ENCODE measurements at places on chromosomes 6 and 20.
A peak's percentile ranks its signal among the peaks of the same experiment; 100 is the strongest.

DNA sequence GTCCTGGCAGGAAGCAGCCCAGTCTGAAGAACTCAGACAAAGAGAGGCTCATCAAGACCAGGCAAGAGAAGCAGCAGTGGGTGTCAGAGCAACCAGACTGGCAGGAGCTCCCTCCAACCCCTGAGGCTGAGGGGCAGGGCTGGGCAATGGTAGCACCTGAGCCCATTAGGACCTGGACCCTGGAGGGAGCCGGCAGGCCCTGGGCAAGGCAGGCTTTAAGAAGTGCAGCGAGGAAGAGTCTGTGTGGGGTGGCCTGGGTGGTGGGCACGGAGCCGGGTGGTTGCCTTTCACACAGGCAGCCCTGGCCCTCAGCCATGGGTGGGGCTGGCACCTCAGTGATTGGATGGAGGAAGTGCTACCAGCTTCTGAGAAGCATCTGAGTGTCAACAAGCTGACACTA is 33.1 kb upstream of the IRF4 start:
- no peak for DNase-seq

DNA sequence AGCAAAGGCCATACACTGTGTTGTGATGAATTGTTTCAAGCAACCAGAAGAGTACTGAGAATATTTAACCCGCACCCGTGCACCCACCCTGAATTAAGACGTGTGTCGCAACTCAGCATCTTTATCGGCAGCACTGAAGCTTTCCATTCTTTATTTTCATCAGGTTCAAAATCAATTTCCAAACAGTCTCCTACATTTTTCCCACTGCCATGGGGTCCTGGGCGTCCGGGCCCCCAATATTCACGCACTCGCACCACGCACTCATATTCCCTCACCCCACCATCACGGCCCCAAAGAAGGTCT is 1.8 kb downstream of the LTB start:
- no peak for DNase-seq

- DNase-seq, result no peak
Observed at GRCh38 chr6:129312880-129313279, 397.1 kb downstream of the ARHGAP18 start.

DNA sequence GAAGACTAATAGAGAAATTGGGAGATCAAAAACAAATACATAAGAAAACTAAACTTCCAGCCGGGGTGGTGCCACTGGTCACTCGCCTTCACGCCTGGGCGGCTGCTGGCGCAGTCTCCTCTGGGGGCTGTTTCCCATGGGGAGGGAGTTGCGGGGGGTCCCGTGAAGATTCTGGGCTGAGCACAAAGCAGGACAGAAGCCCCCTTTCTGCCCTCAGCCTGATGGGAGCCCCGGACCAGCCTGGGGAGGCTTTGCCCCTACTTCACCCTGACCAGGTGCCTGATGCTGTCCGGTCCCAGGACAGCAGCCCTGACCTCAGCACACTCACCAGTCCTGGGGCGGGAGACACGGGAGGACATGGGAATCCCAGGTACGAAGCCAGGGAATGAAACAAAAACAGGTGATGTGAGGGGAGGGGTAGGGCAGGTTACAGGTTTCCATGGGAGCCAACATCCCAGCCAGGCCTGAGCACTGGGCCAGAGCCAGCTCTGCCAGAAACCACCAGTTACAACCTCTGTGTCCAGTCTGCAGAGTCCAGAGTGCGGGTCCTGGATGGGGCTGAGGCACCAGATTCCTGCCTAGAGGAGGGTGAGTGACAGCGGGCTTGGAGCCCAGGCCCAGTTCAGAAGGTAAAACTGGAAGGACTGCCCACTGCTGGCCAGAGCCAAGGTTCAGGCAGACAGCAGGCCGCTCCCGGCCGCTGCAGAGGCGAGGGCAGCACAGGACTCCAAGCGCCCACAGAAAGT is 326.4 kb downstream of the TAF4 start:
- DNase-seq, result no peak

- peak; percentile 76 for DNase-seq
Observed at GRCh38 chr6:42898891-42899361, 16.9 kb upstream of the PTCRA start.

DNA sequence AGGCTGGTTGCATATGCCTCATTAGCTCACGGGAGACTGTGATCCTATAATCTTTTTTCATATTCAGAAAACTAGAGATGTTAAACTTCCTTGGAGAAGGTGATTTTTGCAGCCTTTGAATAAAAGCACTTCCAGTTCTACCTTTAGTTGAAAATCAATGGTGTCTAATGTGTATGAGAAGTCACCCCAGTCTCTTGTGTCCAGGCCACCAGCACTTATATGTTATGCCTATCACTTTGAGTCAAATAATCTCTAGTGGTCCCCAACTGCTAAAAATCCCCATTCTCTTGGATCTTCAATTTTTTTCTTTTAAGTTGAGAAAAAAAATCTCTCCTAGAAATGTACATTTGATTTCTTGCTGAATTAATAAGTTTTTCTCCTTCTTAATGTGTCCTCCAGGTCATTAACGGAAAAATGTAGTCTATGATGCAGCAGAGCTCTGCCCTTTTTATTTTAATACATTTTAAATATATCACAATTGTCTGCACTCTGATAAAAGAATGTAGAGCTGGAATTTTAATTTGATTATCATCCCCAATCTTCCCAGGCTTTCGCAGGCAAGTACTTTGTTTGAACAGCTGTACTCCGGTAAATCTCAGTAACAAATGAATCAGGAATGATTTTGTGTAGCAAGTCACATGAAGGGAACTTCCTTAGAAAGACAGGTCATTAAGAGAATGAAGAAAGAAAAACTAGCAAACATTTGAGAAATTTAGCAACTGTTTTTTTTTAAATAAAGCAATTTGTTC is 147.0 kb downstream of the SOX4 start:
- DNase-seq, result no peak

GRCh38 chr20:63230800-63231268 is 4.9 kb upstream of the BIRC7 start:
- peak; percentile 73 for DNase-seq

DNA sequence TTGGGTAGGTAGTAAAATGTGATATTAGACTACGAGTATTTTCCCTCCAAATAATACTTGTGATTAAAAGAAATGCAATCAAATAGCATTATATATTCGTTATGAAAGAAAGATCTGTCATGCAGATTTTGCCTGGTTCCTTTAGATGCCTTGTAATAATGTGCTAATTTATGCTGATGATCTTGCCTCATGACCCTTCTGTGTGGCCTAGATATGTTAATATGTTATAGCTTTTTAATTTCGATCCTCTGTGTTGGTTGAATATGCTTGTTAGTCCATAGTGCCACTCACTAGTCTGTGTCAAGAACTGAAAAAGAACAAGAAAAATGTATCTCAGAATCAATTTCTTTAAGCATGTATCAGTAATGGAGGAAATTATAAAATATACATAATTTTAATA is 31.9 kb downstream of the CDKAL1 start:
- DNase-seq, result no peak

DNA sequence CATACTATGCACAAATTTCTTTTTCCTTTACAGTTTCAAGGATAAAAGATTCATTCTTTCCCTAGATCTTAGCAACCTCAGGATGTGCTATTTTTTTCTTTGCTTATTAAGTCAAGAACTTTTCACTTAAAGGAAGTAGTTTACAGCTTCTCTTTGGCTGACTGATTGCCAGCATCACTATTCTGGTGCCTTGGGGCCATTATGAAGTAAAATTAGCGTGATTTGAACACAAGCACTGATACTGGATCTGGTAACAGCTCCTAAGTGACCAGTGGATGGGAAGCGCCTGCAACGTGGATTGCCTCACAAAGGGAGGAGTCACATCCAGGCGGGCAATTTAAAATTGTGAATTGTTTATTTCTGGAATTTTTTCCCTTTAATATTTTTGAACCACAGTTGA is 147.1 kb downstream of the ARID1B start:
- DNase-seq, result no peak

GRCh38 chr6:25703005-25703404 is 51.0 kb downstream of the SCGN start:
- no peak for DNase-seq

DNA sequence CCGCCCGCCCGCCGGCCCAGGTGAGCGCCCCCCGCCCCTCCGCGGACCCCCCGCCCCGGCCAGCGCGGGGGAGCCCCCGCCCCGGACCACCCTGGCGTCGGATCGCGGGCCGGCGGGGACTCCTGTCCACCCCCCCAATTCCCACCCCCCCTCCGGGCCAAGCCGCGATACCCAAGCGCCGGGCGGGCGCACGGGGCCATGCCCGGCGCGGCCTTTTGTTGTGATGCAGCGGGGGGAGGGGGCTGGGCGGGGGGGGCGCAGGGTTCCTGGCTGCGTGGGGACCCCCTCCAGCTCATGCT is 245 bp downstream of the SRC start:
- DNase-seq, result no peak

- no peak for DNase-seq
Observed at GRCh38 chr20:55472704-55473103, 532.6 kb downstream of the CBLN4 start.

GRCh38 chr20:33015114-33015484 is 7.6 kb downstream of the BPIFB2 start:
- DNase-seq, result no peak

- DNase-seq, result no peak
Observed at GRCh38 chr6:21151530-21151929, 442.0 kb upstream of the SOX4 start.

GRCh38 chr6:69285054-69285453 is 511.8 kb downstream of the LMBRD1 start:
- no peak for DNase-seq

GRCh38 chr6:141467881-141468280 is 664.8 kb upstream of the GJE1 start:
- no peak for DNase-seq

DNA sequence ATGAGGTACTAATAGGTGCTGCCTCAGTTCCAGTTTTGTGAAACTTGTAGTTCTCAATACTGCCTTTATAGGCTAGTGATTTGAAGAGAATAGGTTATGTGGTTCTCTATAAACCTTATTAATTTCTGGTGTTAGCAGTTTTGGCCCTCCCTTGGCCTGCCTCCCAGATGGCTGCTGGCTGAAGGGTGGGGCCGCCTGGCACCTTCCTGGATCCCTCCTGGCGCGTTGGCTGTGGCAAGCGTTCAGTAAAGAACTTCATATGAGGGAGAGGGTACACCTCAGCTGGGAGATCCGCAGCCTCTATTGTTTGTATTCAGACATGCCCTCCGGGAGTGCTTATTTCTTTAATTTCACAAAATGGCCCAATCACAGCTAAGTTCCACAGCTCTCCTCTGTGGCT is 51.9 kb downstream of the FAM120B start:
- no peak for DNase-seq

DNA sequence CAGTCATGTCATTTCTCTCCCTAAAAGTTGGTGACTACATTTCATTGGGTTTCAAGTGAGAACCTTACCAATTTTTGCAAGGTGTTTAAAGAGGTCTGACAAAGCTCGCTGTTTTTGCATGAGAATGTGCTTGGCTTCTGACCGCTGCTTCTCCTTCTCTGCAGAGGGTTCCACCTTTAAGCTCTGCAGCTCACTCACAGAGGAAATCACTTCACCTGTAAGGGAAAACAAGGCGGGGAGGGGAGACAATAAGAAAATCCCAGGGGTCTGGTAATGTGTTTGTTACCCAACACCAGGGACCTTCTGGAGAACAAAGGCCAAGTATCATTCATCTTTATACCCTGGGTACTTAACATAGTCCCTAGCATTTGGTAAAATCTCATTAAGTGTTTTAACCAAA is 40.0 kb upstream of the LYRM2 start:
- DNase-seq, result no peak

- no peak for DNase-seq
Observed at GRCh38 chr6:163863565-163863964, 449.0 kb downstream of the QKI start.

DNA sequence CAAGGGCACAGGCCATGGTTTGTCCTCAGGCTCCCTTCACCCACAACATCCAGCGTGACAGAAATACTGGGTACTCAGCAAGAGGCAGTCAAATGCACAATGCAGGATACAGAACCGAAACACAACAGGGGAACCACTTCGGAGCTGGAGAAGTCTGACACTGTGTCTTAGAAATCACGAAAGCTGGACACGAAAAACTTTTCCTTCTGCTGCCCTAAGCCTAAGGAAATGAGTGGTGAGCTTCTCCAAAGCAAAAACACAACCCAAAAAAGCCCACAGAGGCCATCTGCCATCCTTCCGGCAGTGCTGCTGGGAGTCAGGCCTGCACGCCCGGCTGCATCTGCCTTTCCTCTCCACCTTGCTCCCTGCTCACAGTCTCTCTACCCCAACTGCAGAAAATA is 106.3 kb downstream of the SLC23A2 start:
- no peak for DNase-seq

- DNase-seq, result peak; percentile 63
Observed at GRCh38 chr20:32302507-32302872, 25.0 kb downstream of the KIF3B start.

DNA sequence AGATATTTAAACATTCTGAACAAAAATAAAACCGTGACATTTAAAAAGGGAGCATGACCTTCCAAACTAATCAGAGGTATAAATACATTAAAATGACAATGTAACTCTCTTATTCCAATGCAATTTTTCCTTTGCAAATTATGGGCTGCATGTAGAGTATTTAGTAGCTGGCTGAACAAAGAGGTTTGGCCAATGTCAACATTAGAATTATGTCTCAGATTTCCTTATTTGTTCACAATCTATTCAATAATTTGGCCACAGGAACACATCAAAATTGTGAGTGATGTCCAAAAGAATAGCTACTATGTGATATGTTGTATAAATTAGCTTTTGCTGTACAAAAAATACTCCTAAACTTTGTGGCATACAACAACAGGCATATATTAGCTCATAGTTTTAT is 580.0 kb upstream of the MARCKS start:
- no peak for DNase-seq

DNA sequence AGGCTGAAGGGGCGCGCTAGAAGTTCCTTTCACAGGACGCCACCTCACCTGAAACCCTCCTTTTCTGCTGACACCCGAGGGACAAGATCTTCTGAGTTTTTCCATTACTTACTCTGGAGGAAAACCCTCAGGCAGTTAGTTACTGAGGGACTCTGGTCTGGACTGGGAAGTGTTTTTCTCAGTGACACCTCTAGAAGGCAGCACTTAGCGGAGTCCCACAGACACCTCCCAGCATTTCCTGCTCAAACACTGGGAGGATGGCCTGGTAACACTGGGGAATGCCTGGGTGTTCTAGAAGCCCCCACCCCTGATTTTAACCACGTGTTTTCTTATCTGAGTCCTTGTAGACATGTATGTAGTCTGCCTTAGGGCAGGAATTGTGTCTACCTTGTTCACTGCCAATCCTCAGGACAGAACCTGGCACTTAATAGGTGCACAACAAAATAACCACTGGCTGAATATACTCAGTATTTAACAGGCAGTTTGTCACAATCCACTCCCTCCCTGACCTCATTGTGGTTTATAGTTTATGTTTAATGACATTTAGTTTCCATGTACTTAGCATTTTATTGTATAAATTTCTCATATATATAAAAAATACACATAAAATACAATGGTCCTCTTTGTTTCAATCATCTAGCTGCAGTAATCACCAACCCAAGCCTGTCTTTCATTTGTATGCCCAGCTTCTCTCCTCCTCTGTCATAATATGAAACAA is 4.8 kb downstream of the GSTA3 start:
- DNase-seq, result no peak

DNA sequence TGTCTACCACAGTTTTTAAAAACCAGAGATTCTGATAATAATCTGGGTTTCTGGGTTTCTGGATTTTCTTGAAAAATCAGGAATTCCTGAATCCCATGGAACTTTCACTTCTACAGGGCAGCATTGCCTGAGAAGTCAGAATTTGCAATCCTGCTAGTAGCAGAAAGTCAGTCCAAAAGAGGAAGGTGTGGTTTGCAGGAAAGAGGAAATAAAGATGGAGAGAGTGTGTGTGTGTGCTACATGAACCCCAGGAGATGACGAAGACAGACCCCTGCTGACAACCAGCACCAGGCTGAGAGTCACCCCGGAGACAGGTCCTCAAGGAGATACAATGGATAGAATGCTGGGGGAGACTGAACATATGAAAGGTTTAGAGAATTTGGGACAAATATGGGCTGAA is 44.9 kb downstream of the PRND start:
- DNase-seq, result no peak
